ENCODE measurements at places on chromosomes 16 and 17.

GRCh38 chr17:6328279-6328678 lies 106.6 kb downstream of the AIPL1 start:
- DNase-seq: no peak

GRCh38 chr16:3587547-3588110 lies 10.4 kb upstream of the NLRC3 start:
- DNase-seq: peak; percentile 60

GRCh38 chr16:4833584-4833983 lies 13.5 kb downstream of the GLYR1 start:
- no peak for DNase-seq

DNA sequence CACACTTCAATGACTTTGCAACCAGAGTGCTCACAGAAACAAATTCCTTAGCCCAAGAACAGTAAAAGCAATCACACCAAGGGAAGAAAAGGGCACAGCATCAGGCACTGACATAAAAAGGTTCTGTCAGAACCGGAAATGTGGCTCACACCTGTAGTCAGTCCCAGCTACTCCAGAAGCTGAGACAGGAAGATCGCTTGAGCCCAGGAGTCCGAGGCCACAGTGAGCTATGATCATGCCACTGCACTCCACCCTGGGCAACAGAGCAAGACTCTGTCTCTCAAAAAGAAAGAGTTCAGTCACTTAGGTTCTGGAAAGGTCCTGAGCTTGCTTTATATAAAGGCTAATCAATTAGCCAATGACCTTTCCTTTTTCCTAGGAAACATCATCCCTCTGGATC lies 22.7 kb downstream of the YWHAE start:
- no peak for DNase-seq

DNA sequence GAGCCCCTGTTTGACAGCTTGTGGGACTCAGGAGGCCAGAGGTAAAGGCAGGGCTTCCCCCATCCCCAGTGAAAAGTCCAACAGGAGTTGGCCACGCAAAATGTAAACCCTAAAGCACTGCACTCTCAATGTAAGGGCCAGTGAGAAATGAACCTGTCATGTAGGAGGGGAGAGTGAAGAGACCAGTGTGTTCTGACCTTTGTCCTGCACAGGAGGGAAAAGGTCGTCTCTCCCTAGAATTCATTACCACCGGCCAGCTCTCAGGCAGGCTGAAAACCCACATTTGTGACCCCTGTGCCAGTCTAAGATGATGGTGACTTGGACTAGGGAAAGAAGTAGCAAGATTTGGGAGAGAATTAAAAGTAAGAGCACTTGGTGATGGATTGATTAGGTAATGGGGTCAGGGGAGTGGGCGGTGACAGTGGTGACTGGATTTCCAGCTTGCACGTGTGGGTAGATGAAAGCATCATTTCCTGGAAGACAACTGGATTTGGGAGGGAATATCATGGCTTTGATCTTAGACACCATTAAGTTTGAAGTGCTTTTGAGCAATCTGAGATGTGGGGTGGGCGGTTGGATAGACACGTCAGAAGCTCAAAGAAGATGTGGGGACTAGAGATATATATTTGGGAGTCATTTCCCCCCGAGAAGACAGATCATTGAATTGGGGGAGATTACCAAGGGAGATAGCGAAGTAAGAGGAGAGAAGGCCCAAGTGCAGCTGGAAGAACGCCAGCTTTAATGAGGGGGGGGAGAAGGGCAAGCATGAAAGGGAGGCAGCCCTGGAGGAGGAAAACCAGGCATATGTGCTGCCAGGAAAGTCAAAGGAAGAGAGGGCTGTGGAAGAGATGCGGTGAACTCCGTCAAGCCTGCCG lies 119.5 kb downstream of the NTN1 start:
- DNase-seq: no peak

DNA sequence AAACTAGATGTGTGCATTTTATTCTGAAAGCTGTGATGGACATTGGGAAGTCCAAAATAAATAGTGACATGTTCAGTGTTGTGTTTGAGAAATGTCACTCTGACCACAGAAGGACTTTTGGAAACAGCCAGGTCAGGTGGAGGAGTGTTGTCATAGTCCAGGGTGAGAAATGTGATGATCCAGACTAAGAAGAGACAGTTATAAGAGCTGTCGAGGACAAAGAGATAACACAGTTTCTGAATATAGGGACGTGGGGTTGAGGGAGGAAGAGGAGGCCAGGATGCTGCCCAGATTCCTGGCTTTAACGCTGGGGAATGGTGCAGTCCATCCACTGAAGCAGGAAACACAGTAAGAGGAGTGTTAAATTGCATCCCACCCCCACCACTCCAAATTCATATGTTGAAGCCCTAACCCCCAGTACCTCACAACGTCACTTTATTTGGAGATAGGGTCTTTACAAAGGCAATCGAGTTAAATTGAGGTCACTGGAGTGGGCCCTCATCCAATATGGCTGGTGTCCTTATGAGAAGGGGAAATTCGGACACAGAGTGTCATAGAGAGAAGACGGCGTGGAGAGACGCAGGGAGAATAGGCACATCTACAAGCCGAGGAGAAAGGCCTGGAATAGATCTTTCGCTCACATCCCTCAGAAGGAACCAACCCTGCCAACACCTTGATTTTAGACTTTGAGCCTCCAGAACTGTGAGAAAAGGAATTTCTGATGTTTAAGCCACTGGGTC lies 71.3 kb downstream of the VAT1L start:
- DNase-seq: no peak

DNA sequence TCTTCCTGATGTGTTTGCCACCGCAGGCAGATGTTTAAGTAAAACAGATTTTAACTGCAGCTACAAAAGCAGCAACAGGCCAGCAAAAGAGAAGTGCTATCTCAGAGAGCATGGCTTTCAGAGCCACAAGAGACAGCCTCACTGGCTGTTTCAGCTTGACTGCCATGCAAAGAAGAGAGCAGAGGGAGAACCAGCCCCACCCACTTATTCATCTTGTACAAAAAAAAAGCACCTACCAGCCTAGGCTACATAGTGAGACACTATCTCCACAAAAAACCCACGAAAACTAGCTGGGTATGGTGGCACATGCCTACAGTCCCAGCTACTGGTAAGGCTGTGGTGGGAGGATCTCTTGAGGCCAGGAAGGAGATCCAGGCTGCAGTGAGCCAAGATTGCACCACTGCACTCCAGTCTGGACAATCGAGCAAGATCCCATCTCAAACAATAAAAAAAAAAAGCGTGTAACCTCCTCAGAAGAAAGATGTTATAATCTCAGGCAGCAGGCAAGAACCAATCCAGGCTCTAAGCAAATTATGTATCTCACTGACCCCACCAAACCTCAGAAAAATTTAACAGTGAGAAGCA lies 30.0 kb downstream of the STH start:
- no peak for DNase-seq

DNA sequence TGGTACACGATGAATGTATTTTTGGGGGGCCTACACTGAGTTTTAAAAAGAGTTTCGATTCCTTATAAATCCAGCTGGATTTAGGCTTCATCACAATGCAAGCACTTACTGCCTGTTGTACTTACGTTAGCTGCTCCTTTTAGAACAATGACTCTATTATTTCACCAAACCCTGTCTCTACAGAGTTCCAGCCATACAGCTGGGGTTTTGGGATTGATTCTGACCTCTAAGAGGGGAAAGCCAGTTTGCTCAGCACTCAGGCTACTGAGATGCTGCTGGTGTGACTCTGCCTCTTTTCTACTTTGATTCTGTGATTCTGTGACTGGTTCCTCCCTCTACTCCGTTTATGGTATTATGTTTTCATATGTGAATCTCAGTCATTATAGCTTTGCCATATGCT lies 329.7 kb downstream of the ABCC12 start:
- DNase-seq: no peak

DNA sequence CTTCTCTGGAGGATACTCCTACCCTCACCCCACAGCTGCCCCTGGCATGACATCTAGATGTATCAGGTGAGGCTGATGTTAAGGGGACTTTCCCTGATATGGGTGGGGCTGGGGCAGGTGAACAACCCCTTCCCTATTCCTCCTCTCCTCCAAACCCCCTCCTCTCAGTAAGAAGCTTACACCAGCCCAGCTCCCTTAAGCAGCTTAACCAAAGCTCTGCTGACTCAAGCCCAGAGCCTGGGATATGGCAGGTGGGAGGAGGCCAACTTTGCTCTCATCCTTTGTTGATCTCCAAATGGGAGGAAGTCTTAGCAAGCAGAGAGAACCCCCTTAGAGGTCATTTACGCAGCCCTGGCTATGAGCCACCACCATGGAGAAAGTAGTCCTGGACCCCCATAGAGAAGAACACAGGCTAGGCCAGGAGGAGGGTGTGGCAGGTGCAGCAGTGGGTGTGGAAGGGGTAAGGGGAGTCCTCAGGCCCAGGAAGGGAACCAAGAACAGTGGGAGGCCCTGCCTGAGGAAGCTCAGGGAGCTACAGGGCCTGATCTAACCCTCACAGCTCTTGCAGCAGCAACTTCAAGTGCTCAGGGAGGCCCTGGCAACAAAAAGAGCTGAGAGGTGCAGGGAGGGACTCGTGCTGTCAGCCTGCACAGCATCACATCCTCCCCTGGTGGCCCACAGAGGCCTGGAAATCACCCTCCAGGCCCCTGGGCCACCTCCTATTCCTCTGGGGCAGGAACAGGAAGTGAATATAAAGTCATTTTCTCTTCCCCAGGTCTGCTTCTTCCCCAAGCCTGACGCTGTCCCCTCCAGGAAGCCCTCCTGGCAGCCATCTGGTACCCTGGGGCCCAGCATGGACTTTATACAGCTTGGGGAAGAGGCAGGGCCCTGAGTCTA lies 2.9 kb downstream of the UNC119 start:
- DNase-seq: peak; percentile 61

DNA sequence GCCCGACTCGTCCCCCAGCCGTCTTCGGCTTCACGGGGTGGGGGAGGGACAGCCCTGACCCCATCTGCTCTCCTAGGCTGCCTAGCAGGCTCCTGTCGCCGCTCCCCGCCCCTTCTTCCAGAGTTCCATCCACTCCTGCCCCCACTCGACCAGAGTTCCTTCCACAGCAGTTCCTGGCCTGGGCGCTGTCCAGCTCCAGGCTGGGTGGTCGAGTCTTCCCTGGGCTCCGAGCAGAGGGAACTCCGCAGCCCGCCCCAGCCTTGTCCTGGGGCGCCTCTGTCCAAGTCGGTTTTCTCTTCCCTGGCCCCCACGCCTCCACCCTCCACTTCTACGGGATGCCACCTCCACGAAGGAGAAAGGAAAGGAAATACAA lies 1.4 kb downstream of the PYY start:
- DNase-seq: no peak

- no peak for DNase-seq
These were observed 17.6 kb downstream of the HS3ST3A1 start for GRCh38 chr17:13583996-13584700.

DNA sequence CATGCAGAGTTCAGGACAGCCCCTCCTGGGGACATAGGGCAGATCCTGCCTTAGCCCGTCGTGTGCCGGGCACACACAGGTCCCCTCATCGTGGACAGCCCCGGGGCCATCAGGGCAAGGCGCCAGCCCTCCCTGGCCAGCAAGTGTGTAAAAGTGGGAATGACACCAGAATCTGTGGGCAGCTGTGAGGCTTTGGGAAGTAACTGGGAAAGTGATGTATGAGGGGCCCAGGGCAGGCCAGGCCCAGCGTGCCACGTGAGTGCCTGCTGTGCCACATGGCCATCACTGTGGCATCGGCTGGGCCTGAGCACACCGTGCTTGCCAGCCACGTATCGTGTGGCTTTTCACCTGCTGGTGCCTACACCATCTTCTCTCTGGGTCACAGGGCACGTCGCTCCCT lies 26.6 kb downstream of the ACSF3 start:
- no peak for DNase-seq

DNA sequence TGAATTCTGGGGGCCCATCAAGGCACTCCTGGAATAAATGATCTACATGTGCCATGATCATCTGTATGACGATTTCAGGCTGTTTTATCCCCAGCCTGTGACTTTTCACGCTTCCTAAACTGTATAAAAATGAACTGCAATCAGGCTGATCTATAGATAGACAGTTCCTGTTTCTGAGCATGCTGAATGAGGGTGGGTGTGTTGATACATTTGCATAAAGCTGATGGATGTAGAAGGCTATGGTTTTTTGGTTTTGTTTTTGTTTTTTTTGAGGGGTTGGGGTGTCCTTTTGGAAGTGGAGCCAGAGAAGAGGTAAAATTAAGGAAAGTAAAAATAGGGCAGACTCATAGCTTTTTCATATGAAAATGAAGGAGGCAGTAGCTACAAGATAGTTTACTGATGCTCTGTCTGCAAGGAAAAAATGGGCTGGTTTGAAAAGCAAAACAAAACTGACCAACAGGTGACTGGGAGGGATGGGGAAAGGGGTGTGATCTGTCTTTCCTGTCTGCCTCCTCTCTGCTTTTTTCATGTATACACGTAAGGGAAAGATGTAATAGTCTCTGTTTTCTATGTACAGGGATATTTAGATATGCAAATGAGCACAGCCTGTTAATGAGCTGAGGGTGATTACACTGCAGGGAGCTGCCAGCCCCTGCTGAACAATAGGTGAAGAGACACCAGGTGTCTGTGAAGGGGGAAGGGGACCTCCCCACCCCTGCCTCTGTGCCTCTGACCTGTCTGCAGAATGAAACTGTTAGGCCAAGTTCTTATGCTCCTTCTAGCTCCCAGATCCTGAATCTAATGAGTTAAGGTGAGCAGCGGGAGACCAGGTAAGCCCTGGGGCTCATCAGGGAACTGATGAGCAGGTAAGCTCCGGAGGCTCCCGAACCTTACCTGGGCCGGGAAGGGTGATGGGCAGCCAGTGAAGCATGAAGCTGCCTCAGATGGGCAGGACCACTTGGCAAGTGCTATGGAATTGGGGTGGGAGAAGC lies 46.6 kb upstream of the LYRM9 start:
- DNase-seq: no peak

GRCh38 chr16:57807252-57807967 lies 5.1 kb upstream of the KIFC3 start:
- no peak for DNase-seq

- no peak for DNase-seq
These were observed 877 bp upstream of the KREMEN2 start for GRCh38 chr16:2963074-2963722.

DNA sequence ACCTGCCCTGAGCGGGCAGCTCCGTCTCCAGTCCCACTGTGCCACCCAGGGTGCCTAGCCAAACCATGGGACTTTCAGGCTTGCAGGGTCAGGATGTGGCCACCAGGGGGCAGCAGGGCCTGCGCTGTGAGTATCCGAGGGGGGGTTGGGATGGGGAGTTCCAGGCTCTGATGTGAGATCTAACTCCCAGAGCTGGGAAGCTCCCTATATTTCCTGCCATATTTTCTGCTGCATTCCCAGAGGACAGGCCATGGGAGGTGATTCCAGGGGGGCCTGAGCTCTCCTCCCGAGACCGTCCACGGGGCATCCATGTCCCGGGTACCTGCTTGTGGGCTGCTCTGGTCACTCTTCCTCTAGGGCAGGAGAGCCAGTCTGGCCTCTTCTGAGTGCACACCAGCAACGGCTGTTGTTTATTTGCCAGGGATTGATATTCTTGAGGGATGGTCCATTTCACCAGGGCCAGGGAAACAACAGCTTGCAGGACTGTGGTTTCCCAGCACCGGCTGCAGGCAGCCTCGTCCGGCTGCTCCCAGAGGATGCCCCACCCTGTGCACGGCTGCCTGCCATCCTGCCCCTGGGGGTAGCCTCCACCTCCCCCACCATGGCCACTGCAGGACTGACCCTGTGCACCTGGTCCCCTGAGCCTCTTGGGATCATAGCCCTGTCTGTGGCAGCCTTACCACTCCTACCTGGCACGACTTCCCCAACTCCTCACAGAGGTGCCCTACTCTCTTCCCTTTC lies 1.2 kb downstream of the GPR142 start:
- DNase-seq: peak; percentile 85

All from GM19239 (cell line).